CD4-positive, alpha-beta memory T cell (primary cell): ENCODE measurements at places on chromosomes 6 and 20. TPM values are rescaled to one million over a fixed set of nuclear protein-coding genes. Genes with fewer than 3 reads are reported as not detected.

The ZNF391 gene
- polyA plus RNA-seq: 1.8 TPM

The MCM8 gene
- polyA plus RNA-seq: not detected

The C6orf132 gene
- not detected for polyA plus RNA-seq

The FAM83B gene
- polyA plus RNA-seq: not detected

The LST1 gene
- 30.4 TPM for polyA plus RNA-seq

DNA sequence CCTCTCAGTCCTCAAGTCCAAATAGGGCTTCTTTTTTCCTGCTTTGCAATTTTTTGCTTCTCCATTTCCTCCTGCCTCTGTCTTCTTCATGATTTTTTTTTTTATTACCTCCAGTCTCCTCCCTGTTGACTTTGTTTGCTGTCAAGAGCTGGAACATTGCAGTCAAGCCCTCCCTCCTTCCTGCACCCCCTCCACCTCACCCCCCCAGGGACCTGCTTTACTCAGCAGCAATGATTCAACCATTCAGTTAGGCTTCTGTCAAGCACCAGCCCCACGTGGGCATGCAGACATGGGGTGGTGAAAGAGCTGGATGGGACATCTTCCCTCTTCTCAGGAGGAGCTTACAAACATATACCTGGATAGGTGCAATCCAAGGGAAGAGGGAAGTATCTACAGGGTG is 142.4 kb downstream of the LRFN2 start:
- no peak overlapping the region for H3K4me3 ChIP-seq
- no peaks in the 10 kb centered on the region for H3K4me1 ChIP-seq
- no peaks in the 10 kb centered on the region for H3K36me3 ChIP-seq
- H3K27ac ChIP-seq: no peak overlapping the region

DNA sequence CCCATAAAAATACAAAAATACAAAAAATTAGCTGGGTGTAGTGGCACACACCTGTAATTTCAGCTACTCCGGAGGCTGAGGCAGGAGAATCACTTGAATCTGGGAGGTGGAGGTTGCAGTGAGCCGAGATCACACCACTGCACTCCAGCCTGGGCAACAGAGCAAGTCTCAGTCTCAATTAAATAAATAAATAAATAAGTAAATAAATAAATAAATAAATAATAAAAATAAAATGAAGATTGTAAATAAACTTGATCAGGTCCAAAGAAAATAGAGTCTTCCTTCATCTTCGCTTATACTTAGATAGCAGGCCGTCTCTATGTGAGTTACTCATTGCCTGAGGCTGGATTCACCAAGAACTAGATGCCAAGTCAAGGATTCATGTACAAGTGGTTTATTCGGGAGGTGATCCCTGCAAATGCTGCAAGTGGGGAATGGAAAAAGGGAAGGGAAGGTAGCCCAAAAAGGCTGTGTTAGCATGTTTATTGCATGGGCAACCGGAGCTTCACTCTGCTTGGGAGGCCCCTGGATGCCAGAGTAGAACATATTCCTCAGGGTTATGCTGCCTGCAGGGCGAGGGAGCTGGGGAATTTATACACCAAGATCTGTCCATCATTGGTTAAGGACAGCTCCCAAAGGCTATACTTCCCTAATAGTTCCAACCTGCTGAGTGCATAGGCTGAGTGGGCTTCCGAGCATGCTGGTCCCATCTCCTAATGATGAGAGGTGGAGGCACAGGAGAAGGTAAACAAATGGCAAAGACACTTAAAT is 16.3 kb downstream of the PRND start:
- H3K36me3 ChIP-seq: no peaks in the 10 kb centered on the region
- no peak overlapping the region for H3K27ac ChIP-seq
- no peak overlapping the region for H3K4me3 ChIP-seq
- H3K4me1 ChIP-seq: no peaks in the 10 kb centered on the region
- H3K27me3 ChIP-seq: peaks cover 4% of the 10 kb centered on the region
- no peak for DNase-seq

DNA sequence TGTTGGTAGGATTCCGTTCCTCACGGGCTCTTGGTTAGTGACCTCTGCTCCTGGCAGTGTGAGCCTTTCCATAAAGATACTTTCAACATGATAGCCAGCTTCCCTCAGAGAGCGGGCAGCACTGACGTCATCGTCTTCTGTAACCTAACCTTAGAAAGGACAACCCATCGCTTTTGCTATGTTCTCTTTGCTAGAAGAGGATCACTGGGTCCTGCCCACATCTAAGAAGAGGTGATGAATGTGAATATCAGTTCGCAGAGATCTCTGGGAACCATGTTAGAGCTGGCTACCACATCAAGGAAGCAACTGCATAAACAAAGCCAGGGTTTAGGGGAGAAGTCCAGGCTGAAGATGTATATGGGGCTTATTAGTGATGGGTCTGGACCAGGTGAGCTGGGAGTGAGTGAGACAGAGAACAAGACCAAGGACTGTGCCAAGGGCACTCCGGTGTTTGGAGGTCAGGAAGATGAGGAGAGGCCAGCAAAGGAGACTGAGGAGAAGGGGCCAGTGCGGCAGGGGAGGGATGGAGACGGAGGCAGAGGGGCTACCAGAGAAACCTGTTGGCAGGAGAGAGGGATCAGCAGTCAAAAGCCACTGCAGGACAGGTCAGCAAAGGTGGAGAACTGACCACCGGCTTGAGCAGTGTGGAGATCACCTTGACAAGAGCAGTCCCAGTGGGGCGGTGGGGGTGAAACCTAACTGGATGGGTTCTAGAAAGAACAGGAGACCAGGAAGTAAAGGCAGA is 39.7 kb downstream of the PIM1 start:
- H3K4me1 ChIP-seq: peaks cover 40% of the 10 kb centered on the region
- DNase-seq: peak; percentile 71
- H3K4me3 ChIP-seq: no peak overlapping the region
- peak overlapping the region; percentile 53 for H3K27ac ChIP-seq
- no peaks in the 10 kb centered on the region for H3K27me3 ChIP-seq
- no peaks in the 10 kb centered on the region for H3K36me3 ChIP-seq

- H3K4me3 ChIP-seq: no peak overlapping the region
- H3K4me1 ChIP-seq: no peaks in the 10 kb centered on the region
- H3K27me3 ChIP-seq: no peaks in the 10 kb centered on the region
- no peak for DNase-seq
- no peak overlapping the region for H3K27ac ChIP-seq
- no peaks in the 10 kb centered on the region for H3K36me3 ChIP-seq
Measured at GRCh38 chr20:8735674-8736073, 333.2 kb upstream of the PLCB4 start.

- DNase-seq: no peak
- no peak overlapping the region for H3K27ac ChIP-seq
- H3K27me3 ChIP-seq: no peaks in the 10 kb centered on the region
- no peaks in the 10 kb centered on the region for H3K36me3 ChIP-seq
- no peaks in the 10 kb centered on the region for H3K4me1 ChIP-seq
- no peak overlapping the region for H3K4me3 ChIP-seq
Measured at GRCh38 chr6:9766240-9766915, 648.5 kb downstream of the TFAP2A start.

- H3K4me1 ChIP-seq: no peaks in the 10 kb centered on the region
- H3K27ac ChIP-seq: no peak overlapping the region
- peaks cover 7% of the 10 kb centered on the region for H3K27me3 ChIP-seq
Measured at GRCh38 chr6:41464019-41464418, 82.2 kb upstream of the FOXP4 start.

DNA sequence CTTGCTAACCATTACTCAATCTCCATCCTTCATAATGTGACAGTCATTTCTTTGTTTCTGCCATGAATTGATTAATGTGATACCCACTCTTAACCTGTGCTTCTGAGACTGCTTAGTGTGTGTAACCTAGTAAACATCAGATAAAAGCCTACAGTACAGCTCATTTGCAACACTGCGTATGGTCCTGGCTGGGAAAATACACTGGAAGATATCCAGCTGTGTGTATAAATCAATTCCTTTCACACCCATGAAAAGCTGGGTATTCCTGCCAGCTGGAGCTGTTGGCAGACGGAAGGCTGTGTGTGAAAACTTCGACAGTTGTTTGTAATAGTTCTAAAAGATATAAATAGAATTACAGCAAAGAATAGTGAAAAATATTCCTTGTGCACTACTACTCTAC is 509.2 kb downstream of the FRK start:
- H3K4me3 ChIP-seq: no peak overlapping the region
- H3K4me1 ChIP-seq: no peaks in the 10 kb centered on the region
- DNase-seq: no peak
- H3K36me3 ChIP-seq: no peaks in the 10 kb centered on the region
- no peak overlapping the region for H3K27ac ChIP-seq

GRCh38 chr20:18637224-18637623 is 49.4 kb downstream of the DTD1 start:
- H3K4me3 ChIP-seq: no peak overlapping the region
- no peak overlapping the region for H3K27ac ChIP-seq
- H3K4me1 ChIP-seq: no peaks in the 10 kb centered on the region
- no peak for DNase-seq

DNA sequence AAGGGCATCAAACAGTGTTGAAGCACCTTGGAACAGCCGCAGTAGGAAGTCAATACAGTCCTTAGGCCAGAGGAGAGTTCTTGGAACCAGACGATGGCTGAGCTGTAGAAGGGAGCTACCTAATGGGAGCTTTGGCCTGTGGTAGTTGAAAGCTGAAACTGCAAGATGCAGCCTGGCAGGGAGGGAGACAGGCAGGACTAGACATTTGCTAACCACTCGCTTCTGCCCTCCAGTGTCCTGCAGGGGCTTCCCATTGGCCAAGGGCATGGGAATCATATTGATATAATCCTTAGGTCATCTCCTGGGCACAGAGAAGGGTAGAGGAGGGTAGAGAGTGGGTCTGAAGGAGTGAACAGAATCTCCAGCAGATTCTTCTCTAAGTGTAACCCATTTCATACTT is 60.4 kb downstream of the TPD52L1 start:
- H3K4me3 ChIP-seq: no peak overlapping the region
- H3K27ac ChIP-seq: no peak overlapping the region
- no peaks in the 10 kb centered on the region for H3K4me1 ChIP-seq
